ENCODE measurements at places on chromosomes 13 and 19.

- DNase-seq = no peak
These were observed 276.1 kb downstream of the NALCN start for GRCh38 chr13:101140087-101140770.

GRCh38 chr19:45115809-45116615, 23.0 kb downstream of the PPP1R37 start:
- DNase-seq = peak; percentile 42

DNA sequence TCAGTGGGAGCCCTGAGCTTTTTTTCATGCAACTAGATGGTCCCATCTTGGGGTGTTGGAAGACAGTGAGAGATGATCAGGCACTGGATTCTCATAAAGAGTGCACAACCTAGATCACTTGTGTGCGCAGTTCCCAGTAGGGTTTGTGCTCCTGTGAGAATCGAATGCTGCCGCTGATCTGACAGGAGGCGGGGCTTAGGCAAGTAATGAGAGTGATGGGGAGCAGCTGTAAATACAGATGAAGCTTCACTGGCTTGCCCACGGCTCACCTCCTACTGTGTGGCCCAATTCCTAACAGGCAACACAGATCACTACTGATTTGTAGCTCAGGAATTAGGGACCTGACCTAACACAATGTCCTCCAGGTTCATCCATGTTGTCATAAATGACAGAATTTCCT, 43.6 kb upstream of the UBAC2 start:
- DNase-seq = no peak

GRCh38 chr19:35000647-35001501, 751 bp downstream of the GRAMD1A start:
- DNase-seq = peak; percentile 53

- no peak for DNase-seq
These were observed 34.7 kb upstream of the WDFY2 start for GRCh38 chr13:51549593-51549992.

- no peak for DNase-seq
These were observed 85.9 kb downstream of the TSHZ3 start for GRCh38 chr19:31263328-31263727.

- DNase-seq = no peak
These were observed 64.3 kb downstream of the CACNA1A start for GRCh38 chr19:13441810-13442512.

DNA sequence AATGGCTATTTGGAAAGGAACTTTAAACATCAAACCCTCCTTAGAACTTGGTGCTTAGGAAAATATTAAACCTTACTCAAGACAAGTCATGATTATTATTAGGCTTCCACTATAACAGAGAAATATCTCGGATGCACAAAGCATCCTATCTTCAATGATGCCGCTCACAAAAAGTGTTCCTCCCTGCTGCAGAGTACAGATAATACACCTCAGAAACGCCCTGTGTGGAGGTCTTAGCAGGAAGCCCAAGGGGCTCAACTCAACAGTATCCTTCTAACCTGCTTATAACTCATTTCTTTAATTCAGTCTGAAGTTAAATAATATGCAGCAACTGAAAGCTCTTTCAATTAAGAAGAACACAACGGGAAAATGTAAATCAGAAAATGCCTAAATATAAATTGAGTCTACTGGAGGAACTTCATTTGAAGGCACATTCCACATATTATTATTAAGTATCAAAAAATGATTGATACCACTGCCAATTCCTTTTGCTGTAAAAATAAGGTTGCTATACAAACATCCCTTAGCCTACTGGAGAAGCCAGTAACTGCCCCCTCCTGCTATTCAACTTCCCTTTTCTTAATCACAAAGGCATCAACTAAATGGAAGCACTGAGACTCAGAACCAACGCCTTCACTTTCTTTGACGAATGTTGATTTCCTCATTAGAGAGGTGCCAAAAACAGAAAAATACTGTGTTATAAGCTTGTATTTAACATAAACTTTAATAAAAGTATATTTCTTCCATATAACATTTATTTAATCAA, 12.0 kb downstream of the ELF1 start:
- no peak for DNase-seq

DNA sequence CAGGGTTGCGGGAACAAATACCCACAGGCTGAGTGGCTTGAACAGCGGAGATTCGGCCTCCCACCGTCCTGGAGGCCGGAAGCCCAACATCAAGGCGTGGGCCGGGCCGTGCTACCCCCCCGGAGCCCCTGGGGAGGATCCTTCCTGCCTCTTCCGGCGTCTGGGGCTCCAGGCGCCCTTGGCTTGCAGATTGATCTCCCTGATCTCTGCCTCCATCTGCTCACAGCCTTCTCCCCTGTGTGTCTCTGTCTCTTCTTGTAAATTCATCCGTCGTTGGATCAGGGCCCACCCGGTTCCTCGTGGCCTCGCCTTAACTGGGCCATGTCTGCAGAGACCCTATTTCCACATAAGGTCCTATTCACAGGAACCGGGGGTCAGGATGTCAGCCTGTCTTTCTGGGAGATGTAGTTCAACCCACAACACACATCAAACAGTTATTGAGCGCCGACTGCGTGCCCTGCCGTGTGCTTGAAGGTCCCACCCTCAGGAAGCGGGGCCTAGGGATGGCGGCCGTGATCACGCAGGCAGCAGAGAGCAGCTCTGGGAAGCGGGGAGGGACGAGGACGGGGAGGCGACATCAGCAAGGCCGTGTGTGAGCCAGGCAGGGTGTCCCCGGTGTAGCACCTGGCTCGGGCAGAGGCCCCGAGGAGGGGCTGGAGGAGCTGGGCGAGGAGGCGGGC, 21.3 kb downstream of the HCN2 start:
- DNase-seq = no peak

DNA sequence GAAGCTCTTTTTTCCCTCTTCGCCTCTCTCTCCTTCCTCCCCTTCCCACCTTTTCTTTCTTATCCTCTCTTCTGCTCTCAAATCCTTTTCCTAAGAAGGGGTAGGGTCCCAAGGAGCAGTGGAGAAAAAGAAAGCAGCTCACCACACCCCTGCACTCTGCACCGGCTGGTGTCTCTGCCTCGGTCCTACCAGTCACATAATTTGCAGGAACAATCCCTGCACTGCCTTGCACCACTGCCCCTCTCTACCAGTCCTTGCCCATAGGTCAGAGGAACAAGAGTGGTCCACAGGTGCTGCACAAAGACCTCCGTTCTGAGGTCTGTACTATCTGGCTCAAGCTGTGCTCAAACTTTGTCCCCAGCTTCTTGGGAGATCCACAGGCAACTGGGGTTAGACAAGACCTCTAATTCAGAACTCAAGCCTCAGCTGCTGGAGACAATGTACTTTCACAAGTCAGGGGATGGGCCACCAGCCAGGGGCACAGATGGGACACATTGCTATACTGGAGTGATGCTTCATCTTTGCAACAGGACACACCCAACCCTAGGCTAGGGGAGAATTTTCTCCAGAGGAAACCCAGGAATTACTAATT, 125.4 kb upstream of the ZNF507 start:
- no peak for DNase-seq

GRCh38 chr13:65540175-65540574, 1690.0 kb downstream of the PCDH9 start:
- DNase-seq = no peak

GRCh38 chr19:33684538-33685232, 62.9 kb downstream of the CHST8 start:
- no peak for DNase-seq

DNA sequence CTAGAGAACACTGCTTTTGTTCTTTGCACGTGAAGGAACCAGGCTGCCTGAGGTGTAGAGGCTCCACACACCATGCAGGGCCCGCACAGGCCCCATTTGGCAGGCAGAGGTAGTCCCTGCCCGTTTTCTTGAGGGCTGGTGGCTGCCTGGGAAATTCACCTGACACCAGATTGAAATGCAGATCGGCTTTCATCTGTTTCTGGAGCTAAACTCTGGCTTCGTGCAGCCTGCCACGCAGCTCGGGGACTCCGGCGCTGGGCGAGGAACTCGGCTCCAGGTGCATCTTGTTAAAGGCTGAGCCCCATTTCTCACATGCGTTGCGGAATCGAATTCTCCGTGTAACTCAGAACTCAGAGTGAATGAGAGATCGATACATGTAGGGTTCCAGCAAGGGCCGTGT, 37.7 kb downstream of the ATP11A start:
- DNase-seq = no peak

GRCh38 chr19:17932485-17933338, at the start of gene CCDC124:
Gene CCDC124, plus strand, starts transcription at chr19:17933015. Its CDS starts 3,406 bp downstream, at chr19:17936421.
- peak; percentile 96 for DNase-seq

DNA sequence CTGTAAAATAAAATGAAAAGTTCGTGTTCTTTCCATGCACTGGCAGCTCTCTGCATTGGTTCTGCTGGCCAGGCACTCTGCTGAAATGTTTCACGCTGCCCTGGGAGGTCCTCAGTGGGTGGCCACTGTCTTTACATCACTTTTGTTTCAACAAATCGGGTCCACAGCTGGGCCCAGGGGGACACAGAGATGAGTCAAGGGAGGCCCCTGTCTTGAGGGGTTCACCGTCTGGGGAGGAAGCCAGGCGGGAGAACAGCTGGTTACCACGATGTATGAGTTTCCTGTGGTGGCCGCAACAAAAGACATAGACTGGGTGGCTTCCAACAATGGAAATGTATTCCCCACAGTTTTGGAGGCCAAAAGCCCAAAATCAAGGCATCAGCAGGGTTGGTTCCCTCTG, 5.1 kb upstream of the KLF2 start:
- DNase-seq = no peak

GRCh38 chr19:5292822-5293611, 47.6 kb downstream of the PTPRS start:
- peak; percentile 42 for DNase-seq

- no peak for DNase-seq
These were observed 2.1 kb downstream of the C19orf12 start for GRCh38 chr19:29712744-29713516.

- no peak for DNase-seq
These were observed 221.2 kb upstream of the SOX1 start for GRCh38 chr13:111845621-111846351.

DNA sequence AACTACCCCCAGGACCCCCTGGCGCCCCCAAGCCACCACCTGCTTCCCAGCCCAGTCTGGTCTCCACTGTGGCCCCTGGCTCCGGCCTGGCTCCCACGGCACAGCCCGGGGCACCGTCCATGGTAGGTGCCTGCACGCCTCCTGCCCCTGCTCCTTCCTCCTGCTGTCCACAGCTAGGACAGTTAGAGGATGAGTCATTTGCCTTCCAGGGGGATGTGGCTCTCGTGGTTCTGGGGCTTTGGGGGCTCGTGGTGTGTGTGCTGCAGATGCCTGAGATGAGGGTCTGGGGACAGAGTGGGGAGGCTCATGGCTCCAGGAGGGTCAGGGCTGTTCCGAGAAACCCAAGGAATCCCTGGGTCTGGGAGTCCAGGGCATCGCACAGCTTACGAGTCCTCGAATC, 12.7 kb downstream of the MED25 start:
- no peak for DNase-seq

DNA sequence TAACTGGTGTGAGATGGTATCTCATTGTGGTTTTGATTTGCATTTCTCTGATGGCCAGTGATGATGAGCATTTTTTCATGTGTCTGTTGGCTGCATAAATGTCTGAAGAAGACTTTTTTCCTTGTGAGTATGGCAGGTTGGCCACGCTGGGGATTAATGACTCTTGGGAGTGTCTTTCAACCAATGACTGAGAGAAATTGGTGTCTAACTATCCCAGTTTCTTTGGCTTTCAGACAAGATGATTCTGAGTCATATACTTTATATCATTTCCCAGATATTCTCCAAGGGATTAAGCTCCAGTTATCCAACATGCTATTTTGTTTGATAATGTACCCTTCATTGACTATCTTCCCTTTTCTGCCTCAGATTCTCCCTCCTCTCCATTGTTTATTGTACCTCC, 35.5 kb upstream of the CSNK1A1L start:
- no peak for DNase-seq

- no peak for DNase-seq
These were observed 1670.6 kb upstream of the PCDH20 start for GRCh38 chr13:63086286-63086685.

- DNase-seq = peak; percentile 45
These were observed 433 bp downstream of the SIX5 start for GRCh38 chr19:45768655-45768983.

GRCh38 chr13:103730407-103730806, 664.2 kb upstream of the SLC10A2 start:
- DNase-seq = no peak

DNA sequence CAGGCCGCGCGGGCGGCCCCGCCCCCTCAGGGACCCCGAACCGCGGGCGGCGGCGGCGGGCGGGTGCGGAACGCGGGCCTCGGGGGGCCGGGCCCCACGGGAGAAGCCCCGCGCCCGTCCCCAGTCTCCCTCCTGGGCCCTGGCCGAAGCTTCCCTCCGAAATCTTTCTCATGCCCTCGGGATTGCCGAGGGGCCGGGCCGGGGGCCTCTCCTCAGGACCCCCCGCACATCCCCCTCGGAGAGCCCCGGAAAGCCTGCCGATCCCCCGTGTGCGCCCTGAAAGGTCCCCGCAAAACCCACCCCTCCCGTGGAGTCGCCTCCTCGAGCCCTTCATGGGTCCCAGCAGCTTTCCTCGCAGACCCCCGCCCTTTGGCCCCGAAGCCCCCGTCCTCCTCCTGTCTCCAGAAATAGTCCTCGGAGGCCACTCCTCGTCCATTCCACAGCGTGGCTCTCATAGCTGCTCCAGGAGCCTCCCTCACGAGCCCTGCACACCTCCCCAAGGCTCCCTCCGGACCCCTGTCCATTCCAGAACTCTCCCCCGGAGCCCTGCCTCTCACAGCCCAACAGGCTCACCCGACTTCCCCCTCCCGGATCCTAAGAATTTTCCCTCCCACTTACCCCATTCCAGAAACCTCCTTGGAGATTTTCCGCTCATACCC, 555 bp downstream of the SAMD4B start:
- no peak for DNase-seq

DNA sequence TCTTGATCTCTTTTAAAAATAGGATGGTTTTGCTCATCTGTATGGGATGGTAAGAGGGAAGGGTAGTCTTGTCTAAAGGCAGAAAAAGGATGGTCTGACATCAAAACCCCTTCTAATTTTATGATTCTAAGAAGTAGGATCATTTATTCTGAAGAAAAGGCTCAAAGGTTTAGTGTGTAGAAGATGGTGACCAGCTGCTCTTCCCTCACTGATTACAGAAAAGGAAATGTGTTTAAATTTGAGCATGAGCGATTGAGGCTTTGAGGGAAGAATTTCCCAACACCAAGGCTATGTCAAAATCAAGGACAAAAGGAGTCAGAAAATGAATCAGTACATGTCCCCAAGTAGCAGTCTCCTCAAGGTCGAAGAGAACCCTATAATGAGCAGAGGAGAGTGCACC, 909.8 kb downstream of the EFNB2 start:
- no peak for DNase-seq

- DNase-seq = no peak
These were observed 194.3 kb downstream of the GPC6 start for GRCh38 chr13:93420887-93421286.

Data from NCI-H510A treated with DMSO at 0.1 percent for 48 hours (cell line).